ENCODE measurements at places on chromosomes 3 and 15. TPM values are rescaled to one million over a fixed set of nuclear protein-coding genes. Genes with fewer than 3 reads are reported as not detected.

SCAP gene
- 79.0 TPM for polyA plus RNA-seq

SNRPN gene
- polyA plus RNA-seq = 218 TPM

UCN2 gene
- 0.26 TPM for polyA plus RNA-seq

DCLK3 gene
- 0.99 TPM for polyA plus RNA-seq

ACKR4 gene
- 2.2 TPM for polyA plus RNA-seq

SCG3 gene
- polyA plus RNA-seq = 0.16 TPM

ESYT3 gene
- 1.9 TPM for polyA plus RNA-seq

COL6A5 gene
- 0.04 TPM for polyA plus RNA-seq

GRIP2 gene
- polyA plus RNA-seq = 1.2 TPM

PRR20G gene
- polyA plus RNA-seq = not detected

SLC38A3 gene
- polyA plus RNA-seq = 7.2 TPM

All from renal cortex interstitium (tissue), 15 donors.